ENCODE measurements at places on chromosomes 7 and 10. TPM values are rescaled to one million over a fixed set of nuclear protein-coding genes. Genes with fewer than 3 reads are reported as not detected.

DNA sequence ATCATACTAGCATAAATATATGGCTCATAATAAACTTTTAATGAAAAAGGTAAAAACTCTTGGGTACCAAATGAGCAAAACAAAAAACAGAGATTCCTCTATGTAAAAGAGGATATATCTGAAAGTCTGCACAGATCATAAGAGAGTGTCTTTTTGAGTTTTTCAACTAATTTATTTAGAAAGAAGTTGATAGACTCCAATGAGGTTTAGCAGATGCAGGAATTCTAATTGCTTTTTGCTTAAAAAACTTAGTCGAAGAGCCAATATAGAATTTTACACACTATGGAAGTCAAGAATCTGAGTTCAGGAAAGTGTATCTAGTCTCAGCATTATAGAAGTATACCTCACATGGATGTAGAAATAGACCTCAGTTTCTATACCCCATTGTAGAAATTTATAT is 3.4 kb upstream of the MLLT10 start:
- DNase-seq = no peak

DNA sequence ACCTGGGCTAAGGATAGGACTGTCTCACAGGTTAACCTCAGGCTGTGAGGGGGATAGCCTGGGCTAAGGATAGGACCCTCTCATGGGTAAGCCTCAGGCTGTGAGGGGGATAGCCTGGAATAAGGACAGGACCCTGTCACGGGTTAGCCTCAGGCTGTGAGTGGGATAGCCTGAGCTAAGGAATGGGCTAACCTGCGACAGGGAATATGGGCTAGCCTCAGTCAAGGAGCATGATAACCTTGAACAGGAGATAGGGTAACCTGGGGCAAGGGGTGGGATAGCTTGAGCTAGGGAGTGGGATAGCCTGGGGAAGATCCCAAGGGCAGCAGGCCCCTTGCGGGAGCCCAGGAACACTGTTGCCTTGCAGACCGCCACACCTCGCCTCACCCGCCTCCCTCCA is 42.7 kb downstream of the GRID2IP start:
- no peak for DNase-seq

DNA sequence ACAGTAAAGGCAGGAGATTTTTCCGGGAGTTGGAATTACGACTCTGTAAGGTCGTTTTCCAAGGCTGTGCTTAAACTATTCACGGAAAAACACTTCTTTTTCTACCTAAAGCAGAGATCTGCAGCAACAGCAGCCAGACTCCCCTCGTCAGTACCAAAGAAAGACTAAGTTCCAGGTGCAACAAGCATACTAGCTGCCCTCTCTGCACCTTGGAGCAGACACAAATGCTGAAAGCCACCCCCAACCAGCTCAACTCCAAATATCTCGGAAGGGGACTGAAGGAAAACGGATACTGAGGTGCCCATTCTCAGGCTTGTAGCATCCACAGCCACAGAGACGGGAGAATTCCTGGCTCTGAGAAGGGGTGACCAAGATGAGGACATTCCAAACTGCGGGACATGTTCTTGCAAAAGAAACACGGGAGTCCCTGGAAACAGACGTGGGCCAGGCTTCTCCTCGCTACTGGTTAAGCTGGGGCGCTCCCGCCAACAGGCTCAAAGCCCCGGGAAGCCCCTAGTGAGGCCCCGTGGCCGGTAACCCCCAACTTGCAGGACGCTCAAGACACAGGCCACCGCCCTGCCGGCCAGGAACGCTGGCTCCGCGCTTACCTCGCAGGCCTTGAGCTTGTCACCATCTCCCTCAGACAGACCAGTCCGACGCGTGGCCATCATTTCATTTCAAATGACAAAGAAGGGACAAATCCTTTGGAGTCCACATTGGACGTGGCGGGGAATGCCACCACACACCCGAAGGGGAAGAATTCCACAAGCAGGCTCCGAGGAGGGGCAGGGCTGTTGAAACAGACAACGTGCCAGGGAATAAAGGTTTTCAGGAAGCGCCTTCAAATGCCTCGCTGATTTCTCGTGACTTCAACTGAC is 2.2 kb downstream of the ARHGAP21 start:
- DNase-seq = no peak

GRCh38 chr10:10642189-10642588 is 375.5 kb upstream of the CELF2 start:
- DNase-seq = no peak

DNA sequence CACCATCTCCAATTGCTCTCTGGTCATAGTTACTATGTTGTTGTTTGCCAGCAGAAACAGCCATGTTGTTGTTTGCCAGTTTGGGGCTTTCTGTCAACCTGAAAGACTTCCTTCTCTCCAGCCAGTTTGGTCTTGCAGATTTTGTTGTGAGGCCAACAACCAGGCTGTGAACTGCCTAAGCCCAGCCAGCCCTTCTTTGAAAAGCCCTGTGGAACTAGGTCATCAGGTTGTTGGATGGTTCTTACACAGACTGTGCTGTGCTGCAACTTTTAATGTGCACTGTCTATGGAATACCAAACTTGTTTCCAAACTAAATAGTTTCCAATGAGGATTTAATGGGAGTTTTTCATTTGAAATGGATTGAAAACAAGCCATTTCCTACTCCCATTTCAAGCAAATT is 592.7 kb upstream of the GALNT17 start:
- peak; percentile 42 for DNase-seq

The NPC1L1 gene
- under 0.01 TPM for total RNA-seq

The SP8 gene
- not detected for total RNA-seq

Measured in bronchial epithelial cell (primary cell).